ENCODE measurements at places on chromosomes 11 and 22.
A peak's percentile ranks its signal among the peaks of the same experiment; 100 is the strongest.

DNA sequence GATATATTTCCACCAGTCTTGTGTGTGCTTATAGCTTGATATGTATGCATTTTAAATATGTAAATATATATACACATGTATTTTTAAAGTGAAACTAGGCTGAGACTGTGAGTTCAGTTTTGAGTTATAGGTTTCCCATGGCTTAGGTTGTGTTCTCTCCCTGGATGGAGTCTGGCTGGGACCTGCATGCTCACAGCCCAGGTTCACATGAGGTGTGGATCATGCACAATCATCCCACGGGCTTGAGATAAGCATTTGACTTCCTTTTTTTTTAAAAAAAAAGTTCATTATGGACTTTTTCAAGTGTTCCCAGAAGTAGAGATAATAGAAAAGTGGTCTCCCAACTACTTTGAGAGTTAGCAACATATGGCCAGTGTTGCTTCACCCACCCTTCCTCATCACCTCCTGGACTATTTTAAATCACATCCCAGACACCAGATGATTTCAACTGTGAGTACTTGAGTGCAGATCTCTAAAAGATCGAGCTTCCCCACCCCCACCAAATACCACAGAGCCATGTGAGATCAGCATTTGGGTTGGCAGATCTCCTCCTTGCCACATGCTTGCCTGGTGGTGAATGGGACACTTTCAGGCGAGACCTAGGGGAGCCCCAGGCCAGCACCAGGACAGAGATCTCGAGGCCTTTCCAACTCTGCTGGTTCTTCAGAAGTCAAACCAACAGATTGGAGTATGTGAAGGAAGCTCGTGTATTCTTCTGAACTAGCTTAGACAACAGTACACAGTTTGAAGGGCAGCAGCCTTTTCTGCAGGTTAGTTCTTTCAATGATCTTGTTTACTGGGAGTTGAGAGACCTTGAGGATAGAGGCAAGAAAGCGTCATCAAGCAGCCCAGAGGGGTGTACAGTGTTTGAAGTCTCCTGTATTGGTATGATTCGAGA is 15.9 kb downstream of the MED15 start:
- DNase-seq, result no peak

DNA sequence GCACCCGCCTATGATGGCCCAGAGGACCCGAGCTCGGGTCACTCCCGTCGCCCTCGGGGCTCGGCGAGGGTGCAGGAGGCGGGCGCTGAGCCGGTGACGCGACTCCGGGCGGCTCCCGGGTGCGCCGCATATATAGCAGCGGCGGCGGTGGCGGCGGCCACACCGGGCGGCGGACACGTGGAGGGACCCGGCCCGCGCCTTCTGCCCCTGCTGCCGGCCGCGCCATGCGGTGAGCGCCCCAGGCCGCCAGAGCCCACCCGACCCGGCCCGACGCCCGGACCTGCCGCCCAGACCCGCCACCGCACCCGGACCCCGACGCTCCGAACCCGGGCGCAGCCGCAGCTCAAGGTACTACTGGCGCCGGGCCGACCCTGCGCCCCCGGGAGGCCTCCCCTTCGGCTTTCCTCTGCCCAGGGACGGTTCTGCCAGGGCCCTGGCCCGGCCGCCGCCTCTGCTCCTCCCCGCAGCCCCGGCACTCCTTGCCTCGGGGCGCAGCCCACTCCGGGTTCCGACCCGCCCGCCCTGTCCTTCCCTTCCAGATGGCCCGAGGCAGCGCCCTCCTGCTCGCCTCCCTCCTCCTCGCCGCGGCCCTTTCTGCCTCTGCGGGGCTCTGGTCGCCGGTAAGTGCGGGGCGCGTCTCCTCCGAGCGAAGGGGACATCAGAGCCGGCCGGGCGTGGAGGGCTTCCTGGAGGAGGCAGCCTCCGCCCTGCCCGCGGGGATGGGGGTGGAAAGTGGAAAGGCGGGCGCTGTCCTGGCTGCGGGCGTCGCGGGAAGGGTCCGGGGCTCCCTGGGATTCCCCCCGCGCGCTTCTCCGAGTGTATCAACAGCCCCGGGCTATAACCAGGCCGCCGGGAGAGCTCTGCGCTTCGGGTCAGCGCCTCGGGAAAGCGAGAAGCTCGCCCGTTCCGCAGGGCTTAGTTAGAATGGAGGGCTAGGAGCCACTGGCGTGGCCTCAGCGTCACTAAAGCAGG is at the start of gene GAL:
TSS of gene GAL (plus strand) at position 160 of the 972 bp plus-strand sequence. CDS start at position 540, 380 bp downstream.
- peak; percentile 33 for DNase-seq

GRCh38 chr11:73968356-73968966 is 14.2 kb downstream of the UCP2 start:
- DNase-seq, result no peak

DNA sequence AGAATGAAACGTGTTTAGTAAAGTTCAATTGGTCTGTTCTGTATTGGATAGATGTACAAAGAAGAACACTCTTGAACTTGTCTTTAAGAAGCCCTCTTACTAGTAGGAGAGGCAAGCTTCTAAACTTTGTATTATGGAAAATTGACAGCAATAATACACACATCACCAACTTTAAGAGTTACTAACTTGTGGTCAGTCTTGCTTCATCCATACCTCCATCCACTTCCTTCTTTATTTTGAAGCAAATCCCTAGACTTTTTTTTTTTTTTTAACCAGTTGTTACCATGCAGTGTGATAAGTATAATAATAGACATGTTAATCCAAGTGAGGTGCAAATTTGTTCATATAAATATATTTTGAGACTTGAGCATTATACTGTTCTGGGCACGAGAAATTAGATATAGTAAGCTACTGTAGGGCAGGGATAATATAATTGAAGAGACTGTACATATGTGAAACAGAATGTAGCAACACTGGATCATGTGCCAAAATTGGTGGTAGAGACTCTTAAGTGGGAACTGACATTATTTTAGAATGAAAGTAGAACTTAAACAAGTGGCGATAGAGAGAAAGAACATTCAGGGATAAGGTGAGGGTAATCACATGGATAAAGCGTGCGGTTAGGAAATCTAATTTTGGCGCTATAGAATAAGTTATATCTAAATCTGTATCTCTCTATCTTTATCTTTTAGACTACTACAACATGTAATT is 6.5 kb downstream of the FAR1 start:
- DNase-seq, result no peak

DNA sequence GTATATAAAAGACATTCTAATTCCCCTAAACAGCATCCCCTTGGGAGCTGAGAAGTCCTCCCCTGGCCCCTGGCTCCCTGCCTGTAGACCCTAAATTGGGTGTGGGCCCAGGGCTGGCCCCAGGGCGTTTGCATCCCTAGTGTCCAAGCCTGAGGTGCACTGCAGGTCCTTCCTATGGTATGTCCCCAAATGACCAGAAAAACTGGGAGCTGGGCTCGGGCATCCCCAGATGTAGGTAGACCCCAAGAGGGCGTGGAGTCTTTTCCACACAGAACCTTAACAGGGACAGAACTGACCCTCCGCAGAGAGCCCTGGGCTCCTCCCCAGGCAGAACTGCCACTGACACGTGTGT is 782 bp upstream of the OSBPL5 start:
- no peak for DNase-seq

GRCh38 chr11:79087238-79087960 is 353.4 kb downstream of the TENM4 start:
- no peak for DNase-seq

- no peak for DNase-seq
These were observed 63.7 kb upstream of the HORMAD2 start for GRCh38 chr22:30016596-30016995.

DNA sequence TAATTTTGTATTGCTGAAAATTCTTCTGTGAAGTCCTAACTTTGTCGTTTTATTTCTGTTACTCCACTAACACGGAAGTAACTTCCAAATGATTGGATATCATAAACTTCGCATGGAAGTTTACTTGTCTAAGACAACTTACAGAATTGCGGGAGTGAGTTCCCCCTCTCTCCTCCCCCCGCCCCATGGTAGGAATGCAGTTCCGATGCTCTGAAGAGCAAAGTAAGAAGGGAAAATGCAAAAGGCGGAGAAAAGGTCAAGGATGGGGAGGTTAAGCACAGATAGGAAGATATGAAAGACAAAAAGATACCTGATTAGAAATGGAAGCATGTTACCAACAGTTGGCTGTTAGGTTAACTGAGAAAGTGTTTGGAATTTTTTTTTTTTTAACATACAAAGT is 1.3 kb downstream of the EIF3M start:
- DNase-seq, result no peak

DNA sequence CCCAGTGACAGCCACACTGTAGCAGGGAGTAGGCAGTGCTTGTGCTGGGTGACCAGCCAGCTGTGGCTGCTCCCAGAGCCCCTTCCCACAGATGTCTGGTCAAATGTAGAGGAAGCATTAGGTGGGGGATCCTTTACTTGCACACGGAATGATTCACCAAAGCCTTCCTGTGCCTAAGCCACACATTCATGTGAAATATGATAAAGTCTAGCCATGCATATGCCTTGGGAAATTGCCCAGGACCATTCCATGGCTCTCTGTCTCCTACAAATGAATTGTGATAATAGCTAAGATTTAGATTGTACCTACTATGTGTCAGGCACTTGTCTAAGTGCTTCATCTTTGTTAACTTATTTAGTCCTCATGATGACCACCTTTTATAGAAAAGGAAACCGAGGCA is 217.5 kb upstream of the E2F8 start:
- DNase-seq, result no peak

- DNase-seq, result no peak
These were observed 34.8 kb downstream of the TSG101 start for GRCh38 chr11:18491924-18492323.

- no peak for DNase-seq
These were observed 684 bp downstream of the MRGPRX2 start for GRCh38 chr11:19059833-19060232.
